Right lobe of liver (tissue), 6 donors: ENCODE measurements at places on chromosomes 6 and 20. TPM values are rescaled to one million over a fixed set of nuclear protein-coding genes. Genes with fewer than 3 reads are reported as not detected.

The KCNK15 gene
- 0.07 TPM for total RNA-seq

The NRSN1 gene
- not detected for total RNA-seq

The TRAPPC3L gene
- total RNA-seq, result not detected

The SPEF1 gene
- total RNA-seq, result not detected

GRCh38 chr6:149696901-149697300, 21.0 kb downstream of the LATS1 start:
- DNase-seq, result no peak

- no peak for DNase-seq
Observed at GRCh38 chr6:114569669-114570068, 226.8 kb upstream of the HS3ST5 start.

DNA sequence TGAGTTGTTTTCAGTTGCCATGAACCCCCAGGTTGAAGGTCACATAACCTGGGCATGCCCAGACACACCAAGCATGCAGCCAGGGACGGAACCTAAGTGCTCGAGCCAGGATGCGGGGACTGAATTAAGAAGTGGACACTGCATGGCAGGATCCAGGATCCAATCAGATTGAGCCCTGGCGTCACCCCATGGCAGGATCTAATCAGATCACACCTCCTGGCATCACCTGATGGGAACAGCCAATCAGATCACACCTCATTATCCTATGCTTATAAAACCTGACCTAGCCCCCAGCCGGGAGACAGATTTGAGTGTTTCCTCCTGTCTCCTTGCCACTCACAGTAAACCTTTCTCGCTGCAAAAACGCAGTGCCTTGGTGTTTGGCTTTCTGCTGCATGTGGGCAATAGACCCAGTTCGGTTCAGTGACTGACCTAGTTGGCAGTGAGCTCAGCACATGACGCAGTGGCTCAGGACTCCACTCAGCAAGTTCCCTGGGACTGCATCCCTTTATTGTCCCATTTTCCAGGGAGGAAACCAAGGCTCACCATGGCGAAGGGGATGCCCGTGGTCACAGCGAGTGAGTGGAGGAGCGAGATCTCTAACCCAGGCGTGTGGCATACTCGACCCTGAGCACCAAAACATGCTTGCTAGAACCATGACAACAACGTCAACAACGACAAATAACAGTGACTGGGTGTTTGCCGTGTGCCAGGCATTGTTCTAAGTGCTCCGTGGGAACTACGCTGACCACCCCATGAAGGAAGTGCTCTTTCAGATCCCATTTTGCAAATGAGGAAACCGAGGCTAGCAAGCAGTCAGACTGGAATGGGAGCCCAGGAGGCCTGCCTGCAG, 66.3 kb downstream of the RBM38 start:
- DNase-seq, result peak; percentile 77

DNA sequence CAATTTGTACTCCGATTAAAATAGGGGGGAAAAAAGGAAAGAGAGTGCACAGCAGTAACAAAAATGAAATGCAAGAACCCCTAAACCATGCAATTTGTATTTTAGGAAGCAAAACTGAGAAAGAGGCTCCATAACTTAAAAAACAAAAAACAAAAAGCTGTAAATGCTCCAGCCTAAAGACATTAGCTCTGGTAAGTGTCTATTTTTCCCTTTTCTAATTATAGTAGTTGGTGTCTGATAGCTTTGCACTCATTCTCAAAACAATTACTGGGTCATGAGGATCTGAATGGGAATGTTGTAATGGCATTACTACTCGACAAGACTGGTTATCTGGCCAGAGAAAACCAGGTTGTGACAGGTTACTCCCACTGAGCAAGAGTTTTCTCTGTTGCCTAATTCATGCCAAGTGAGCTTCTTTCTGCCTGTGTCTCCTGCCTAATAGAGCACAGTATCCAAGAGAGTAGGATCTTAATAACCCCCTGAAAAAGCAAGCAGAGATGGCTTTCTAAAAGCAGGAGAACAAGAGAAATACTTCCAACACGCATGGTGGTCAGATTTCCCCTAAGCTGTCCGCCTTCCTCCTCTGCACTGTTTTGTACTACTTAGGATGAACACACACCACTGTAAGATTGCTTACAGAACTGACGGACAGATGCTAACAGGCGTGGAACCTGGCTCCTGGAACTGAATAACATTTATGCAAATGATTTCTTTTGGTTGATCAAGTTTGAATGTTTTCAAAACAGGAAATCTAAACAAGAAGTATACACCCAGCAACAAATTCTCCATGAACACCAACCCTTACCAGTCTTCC, 86.4 kb downstream of the FKBP5 start:
- no peak for DNase-seq

DNA sequence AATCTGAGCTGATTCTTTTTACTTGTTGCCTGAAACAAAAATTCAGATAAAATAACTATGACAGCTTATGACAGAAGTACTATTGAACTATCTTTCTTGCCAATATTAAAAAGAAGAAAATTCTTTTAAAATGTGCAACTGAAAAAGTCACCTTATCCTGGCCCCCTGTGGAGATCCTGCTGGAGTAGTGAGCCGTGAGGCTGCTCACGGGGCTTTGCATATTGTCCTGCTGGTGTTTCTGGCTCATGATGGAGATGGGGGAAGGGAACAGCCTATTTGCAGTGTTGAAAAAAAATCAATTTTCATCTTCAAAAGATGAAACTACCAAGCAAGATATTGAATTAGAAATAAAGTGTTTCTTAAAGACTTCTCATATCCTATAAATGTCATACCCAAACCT, 216.0 kb downstream of the SAMD5 start:
- DNase-seq, result no peak

GRCh38 chr20:38260378-38261053, at the start of gene KIAA1755:
Gene KIAA1755 (minus strand): TSS chr20:38260735. CDS start chr20:38260500, 235 bp downstream.
- DNase-seq, result no peak

DNA sequence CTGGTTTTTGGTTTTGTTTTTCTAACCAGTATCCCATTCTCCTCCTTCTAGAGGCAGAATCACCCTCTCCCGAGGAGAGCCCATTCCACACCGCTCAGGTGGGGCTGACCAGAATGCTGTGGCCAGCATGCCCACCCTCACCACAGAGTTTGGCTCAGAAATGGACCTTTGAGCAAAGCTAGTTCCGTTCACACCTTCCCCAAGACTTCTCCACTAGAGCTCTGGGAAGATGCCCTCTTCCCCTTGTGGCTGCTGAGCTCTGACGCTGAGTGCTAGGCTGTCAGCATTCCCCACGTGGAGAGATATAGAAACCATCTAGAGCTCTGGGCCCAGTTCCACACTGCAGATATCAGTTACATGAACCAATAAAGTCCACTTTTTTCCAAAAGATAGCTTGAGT, 7.9 kb downstream of the GPLD1 start:
- no peak for DNase-seq

DNA sequence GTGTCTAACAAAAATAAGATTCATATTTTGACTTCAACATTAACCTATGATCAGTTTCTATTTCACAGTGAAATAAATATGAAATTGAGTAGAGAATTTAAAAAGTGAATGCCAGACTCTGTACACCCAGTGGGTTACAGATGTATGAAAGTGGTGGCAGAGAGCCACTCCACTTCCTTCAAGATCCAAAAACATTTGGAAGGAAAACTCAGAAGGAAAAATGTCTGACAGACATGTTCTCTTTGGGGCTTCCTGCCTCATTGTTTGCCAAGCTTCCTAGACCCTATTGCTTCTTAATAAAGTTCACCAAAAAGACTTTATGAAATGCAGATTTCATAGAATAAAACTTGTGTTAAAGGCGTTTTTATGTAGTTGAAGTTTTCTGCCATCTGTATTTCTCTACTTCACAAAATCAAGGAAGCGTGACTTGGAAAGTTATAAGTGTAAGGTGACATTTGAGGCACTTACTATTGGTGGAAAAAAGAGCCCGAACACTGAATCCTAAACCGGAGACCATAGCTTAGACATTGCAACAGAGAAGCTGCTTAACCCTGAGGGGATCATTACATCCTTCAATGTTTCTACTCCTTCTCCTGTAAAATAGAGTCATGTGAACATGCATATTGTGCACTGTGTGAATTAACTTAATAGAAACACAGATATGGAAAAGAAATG, 12.8 kb downstream of the HMGCLL1 start:
- DNase-seq, result no peak

- no peak for DNase-seq
Observed at GRCh38 chr6:24010133-24010532, 115.9 kb upstream of the NRSN1 start.

DNA sequence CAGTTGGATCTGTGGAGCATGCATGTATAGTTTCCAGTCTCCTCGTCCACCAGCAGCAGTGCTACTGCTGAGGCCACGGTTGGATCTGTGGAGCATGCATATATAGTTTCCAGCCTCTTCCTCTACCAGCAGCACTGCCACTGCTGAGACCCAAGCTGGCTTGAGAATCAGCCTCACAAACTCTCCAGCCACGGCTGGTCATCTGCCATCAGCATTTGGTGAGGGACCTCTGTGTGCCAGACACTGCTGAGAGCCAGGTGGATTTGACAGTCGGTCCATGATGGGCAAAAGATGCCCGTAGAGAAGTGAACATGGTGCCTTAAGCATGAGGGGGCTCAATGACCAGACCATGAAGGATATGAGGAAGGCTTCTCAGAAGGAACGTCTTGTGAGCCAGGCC, 46.4 kb downstream of the SLC9A8 start:
- DNase-seq, result no peak
